ENCODE measurements at places on chromosomes 5 and 9. TPM values are rescaled to one million over a fixed set of nuclear protein-coding genes. Genes with fewer than 3 reads are reported as not detected.

DNA sequence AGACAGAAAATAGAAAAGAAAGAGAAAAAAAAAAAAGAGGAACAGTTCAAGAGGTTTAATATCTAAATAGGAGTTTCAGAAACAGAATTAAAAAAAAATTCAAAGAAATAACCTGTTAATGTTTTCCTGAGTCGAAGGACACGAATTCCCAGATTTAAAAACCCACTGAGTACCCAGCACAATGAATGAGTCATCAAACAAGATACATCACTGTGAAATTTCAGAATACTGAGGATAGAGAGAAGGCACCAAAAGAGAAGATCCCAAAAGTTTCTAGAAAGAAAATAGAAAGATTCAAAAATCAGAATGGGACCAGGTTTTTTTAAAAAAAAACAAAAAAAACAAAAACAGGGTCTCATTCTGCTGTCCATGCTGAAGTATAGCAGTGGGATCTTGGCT is 8.8 kb downstream of the CDO1 start:
- H3K4me3 ChIP-seq: no peak overlapping the region
- no peaks in the 10 kb centered on the region for H3K27me3 ChIP-seq
- H3K4me1 ChIP-seq: no peaks in the 10 kb centered on the region
- no peaks in the 10 kb centered on the region for H3K36me3 ChIP-seq

Gene OR2K2
- total RNA-seq: not detected

- H3K27ac ChIP-seq: peak overlapping the region; percentile 97
- peaks cover 55% of the 10 kb centered on the region for H3K4me1 ChIP-seq
- peak overlapping the region; percentile 62 for H3K4me3 ChIP-seq
- no peaks in the 10 kb centered on the region for H3K36me3 ChIP-seq
- H3K27me3 ChIP-seq: no peaks in the 10 kb centered on the region
Observed at GRCh38 chr9:91191411-91192380, 170.0 kb downstream of the AUH start.

Gene SMIM33
- total RNA-seq: not detected

Gene APBA1
- 0.61 TPM for total RNA-seq

- no peak overlapping the region for H3K4me3 ChIP-seq
- H3K27me3 ChIP-seq: no peaks in the 10 kb centered on the region
- H3K36me3 ChIP-seq: no peaks in the 10 kb centered on the region
- no peaks in the 10 kb centered on the region for H3K4me1 ChIP-seq
- H3K27ac ChIP-seq: peak overlapping the region; percentile 35
- no peak for DNase-seq
Observed at GRCh38 chr9:84858364-84858763, 188.8 kb downstream of the NTRK2 start.

- H3K4me1 ChIP-seq: peaks cover 10% of the 10 kb centered on the region
- H3K27me3 ChIP-seq: no peaks in the 10 kb centered on the region
- no peak overlapping the region for H3K27ac ChIP-seq
- no peak for DNase-seq
Observed at GRCh38 chr9:97237311-97237786, 70.1 kb upstream of the CCDC180 start.

- H3K36me3 ChIP-seq: no peaks in the 10 kb centered on the region
- no peaks in the 10 kb centered on the region for H3K27me3 ChIP-seq
- no peaks in the 10 kb centered on the region for H3K4me1 ChIP-seq
- H3K27ac ChIP-seq: no peak overlapping the region
Observed at GRCh38 chr5:18203296-18203695, 569.0 kb downstream of the TAF11L14 start.

DNA sequence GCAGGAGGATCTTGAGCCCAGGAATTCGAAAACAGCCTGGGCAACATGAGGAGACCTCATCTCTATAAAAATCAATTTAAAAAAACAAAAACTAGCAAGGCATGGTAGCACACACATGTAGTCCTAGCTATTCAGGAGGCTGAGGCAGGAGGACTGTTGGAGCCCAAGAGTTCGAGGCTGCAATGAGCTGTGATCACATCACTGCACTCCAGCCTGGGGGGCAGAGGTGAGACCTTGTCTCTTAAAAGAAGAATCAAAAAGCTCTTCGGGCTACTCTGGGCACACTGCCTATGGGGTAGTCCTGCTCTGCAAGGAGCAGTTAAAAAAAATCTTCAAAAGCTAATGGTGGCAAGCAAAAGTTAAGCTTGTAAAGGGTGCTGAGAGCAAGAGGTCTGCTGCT is 23.5 kb downstream of the SKP1 start:
- H3K27me3 ChIP-seq: no peaks in the 10 kb centered on the region
- H3K4me1 ChIP-seq: peaks cover 30% of the 10 kb centered on the region
- DNase-seq: no peak
- H3K4me3 ChIP-seq: no peak overlapping the region
- H3K36me3 ChIP-seq: peaks cover 61% of the 10 kb centered on the region
- H3K27ac ChIP-seq: peak overlapping the region; percentile 35

Data from gastrocnemius medialis (tissue), 4 donors.